ENCODE measurements at places on chromosomes 2 and 18.

DNA sequence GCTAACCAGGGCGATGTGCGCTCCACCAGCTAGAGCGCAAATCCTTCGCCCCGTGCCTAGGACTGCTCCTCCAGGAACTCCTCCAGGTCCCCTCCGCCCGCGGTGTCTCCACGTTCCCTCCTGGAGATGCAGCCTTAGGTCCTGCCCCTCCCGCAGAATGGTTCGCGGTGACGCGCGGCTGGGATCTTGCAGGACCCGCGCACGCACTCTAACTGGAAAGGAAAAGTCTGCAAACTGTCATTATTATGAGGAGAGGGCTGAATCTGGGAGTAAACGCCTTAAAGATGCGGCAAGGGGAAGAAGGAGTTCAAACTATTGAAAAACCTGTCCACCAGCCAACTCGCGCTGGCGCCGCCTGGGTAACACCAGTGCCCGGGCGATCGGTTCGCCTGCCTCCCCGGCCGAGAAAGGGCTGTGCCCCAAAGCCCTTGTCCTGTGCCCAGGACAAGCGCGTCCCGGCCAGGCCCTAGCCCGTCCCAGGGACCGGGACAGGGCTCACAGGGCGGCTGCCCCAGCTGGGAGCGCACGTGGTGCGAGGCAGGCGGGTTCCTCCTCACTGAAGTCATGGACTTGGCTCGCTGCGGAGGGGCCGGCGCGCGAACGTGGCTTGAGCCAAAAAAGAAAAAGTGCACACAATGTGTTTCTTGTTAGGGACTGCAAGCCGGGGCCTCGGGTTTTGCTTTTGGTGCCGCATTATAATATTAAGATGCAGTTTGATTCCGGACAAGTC is 5.5 kb upstream of the ID2 start:
- peak; percentile 96 for DNase-seq

DNA sequence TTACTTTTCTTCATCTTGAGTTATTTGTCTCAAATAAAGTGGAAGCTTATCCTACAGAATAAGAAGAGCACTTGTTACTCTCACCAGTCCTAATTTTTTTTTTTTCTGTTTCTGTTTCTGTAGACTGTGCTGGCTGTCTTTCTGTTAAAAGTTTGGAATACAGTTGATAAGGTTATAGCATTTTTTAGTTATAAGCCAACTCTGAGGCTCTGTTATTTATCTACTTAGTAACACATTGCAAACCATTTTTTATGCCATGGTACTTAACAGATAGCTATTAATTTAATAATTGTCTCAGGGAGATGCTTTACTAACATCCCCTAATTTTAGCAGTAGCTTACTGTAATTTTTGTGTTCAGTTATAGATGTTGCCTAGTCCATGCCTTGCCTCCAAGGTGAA is 37.9 kb downstream of the CREB1 start:
- DNase-seq: no peak

DNA sequence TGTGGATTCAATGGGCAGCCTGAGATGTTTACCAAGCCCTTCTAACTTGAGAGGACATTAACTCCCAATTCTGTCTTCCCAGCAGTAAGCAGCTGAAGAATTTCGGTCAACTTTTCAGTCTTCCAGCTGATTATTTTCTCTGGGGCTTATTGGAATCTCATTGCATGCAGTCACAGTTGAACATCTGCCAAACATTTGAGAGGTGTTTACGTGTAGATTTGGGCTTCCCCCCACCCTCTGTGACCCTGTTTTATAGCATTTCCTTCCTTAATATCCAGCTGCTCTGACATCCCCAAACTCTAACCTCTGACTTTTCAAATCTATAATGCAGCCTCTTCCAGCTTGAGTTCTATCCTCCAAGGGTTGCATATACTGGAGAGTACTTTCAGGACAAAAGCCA is 16.5 kb upstream of the VIT start:
- no peak for DNase-seq

- DNase-seq: no peak
Observed at GRCh38 chr2:100660851-100661584, 98.2 kb downstream of the PDCL3 start.

GRCh38 chr2:84674099-84674498 is 157.8 kb downstream of the DNAH6 start:
- DNase-seq: no peak

DNA sequence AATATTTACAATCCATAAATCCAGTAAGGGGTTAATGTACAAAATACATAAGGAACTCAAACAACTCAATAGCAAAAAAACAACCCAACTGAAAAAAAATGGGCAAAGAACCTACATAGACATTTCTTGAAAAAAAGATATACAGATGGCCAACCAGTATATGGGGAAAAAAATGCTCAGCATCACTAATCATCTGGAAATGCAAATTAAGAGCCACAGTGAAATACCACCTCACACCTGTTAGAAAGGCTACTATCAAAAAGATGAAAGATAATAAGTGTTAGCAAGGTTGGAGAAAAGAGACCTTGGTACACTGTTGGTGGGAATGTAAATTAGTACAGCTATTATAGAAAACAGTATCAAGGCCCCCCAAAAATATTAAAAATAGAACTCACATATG is 14.6 kb downstream of the AP1S3 start:
- no peak for DNase-seq

DNA sequence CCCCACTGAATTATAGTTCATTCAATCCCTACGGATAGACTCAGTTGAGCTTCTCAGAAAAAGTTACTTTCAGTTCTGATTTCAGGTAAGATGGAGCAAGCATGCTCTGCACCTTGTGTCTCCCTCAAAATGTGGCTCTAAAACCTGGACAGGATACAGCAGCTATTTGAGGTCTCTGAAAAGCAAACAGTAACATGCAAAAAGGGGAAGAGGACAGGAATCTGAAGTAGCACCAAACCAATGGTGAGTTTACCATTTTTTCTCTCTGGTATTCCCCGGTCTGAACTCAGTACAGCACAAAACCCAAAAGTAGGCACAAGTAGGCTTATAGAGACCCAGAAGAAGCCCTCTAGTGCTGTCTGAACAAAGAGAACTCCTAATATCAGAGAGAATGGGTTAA is 34.1 kb downstream of the LANCL1 start:
- no peak for DNase-seq

GRCh38 chr18:78421392-78421791 is 558.2 kb upstream of the SALL3 start:
- DNase-seq: no peak

- no peak for DNase-seq
Observed at GRCh38 chr18:59318460-59319050, at the start of gene CPLX4. TSS of gene CPLX4 (minus strand) at chr18:59318649. CDS start at chr18:59318462, 187 bp downstream.

DNA sequence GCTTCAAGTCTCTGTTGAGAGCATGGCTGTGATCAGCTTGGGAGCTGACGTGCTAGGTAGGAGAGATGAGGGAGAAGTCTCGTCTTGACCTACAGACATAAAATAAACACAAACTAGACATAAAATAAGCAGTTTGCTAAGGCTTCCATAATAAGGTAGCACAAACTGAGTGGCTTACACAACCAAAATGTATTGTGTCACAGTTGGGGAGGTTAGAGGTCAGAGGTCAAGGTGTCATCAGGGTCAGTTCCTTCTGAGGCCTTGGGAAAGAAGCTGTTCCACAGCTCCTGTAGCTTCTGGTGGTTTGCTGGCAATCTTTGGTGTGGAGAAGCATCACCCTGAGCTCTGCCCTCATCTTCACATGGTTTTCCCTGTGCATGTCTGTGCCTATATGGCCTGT is 20.2 kb downstream of the DAW1 start:
- DNase-seq: no peak

DNA sequence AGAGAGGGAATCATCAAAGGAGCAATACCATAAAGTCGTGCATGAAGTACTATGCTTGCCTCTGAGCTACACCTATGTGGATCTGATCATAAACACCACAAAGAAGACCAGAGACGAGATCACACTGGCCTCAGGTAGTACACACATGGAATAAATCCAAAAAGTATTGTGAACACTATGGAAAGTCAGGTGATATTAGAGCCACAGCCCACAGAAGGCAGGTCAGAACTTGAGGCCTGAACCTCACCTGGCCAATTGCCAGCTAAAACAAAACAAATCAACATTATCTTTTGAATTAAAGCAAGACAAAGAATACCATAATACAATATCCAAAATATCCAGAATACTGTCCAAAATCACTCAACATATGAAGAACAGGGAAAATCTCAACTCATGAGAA is 371.1 kb downstream of the NCKAP5 start:
- DNase-seq: no peak

- no peak for DNase-seq
Observed at GRCh38 chr2:213246497-213247281, 37.6 kb upstream of the SPAG16 start.

DNA sequence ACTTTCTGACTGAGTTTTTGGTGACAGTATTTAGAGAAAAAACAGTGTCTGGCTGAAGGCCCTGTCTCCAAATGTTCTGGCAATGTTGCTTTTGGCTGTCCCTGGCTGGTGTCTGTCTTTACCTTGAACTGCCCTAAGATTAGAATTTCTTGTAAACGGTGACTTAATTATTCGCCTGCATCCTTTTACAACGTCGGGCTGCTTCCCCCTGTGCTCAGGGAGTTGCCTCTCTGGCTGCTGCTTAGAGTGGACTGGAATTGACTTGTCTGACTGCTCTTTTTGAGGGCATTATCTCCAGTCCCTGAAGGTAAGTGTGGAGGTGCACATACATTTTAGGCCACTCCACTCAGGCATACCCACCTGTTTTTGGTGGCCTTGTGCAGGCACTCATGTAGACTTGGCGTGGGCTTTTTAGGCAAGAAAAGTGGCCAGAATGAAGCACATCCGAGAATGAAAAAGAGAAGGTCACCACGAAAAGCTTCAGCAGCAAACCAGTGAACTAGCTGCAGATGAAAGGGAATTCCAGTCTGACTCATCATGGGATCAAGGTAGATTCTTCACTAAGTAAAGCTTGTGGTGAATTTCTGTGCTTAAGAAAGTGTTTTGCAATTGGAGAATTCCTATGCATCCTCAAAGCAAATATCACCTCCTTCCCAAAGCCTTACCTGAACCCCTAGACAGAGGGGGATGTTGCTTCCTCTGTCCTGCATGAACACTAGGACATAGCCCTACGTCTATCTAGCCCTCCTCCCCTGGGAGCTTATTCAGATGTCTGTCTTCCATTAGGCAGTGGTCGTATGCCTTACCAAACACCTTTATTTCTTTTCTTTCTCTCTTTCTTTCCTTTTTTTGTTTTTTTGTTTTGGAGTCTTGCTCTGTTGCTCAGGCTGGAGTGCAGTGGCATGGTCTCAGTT is 230.3 kb upstream of the TRIB2 start:
- DNase-seq: no peak

GRCh38 chr2:46379213-46380037 is 82.2 kb downstream of the EPAS1 start:
- DNase-seq: no peak

GRCh38 chr2:62363166-62363565 is 142.8 kb downstream of the TMEM17 start:
- DNase-seq: no peak

- DNase-seq: no peak
Observed at GRCh38 chr2:135030826-135031225, 16.4 kb downstream of the MAP3K19 start.
